ENCODE measurements at places on chromosomes 4 and X.

DNA sequence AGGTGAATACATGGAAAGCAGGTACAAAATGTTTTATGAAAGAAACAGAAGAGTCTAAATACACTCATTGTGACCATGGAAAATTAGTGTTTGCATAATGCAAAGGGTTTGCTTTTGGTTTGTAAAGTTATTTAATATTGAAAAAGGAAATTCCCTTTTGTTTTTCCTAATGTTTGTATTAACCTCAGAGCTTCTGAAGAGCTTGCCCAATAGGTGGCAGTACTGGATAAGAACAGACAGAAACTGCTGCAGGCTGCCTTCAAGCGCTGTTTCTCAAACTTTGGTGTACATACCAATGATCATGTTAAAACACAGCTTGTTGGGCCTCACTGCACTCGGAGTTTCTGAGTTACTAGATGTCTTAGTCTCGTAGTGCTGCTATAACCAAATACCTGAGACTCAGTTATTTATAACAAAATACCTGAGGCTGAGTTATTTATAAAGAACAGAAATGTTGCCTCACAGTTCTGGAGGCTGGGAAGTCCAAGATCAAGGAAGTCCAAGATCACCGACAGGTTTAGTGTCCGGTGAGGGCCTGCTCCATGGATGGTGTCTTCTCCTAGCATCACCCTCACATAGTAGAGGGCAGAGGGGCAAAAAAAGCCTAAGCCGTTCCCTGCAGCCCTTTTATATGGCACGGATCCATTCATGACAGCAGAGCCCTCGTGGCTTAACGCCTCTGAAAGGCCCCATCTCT lies 54.2 kb downstream of the SUPT20HL2 start:
- peak; percentile 43 for DNase-seq

- no peak for DNase-seq
These were observed 20.9 kb upstream of the DHX15 start for GRCh38 chr4:24605216-24605615.

DNA sequence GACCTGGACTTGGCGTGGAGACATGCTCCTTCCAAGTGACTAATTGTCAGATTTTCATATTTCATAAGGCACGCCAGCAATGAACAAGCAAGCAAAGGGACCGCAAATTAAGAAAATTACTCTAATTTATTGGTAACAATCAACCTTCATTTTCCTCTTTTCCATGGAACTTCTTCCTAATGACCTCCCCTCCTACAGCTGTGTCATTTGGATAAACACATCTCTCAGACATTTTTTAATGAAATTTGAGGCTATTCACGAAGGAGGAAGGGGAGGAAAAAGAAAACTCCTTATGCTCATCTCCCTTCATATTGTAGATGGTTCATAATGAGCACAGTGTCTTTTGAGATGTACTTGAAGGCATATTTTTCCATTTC lies 38.6 kb upstream of the TLR3 start:
- DNase-seq: no peak

DNA sequence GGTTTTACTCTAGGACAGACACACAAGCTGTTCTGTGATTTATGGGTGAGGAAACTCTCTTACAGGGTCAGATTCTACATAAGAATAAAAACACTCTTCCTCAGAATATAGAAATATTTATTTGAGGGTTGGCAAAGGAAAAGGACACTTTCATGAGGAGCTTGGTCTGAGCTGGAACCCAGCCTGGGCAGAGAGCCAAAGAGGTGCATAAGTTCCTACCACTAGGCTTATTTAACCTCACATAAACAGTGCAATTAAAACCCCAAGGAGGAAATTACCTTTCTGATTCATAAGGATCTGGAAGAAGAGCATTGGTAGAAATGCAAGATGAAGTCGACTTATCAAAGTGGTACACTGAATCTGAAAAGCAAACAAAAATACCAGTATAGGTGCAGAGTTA lies 32.9 kb downstream of the SETD7 start:
- DNase-seq: no peak

GRCh38 chrX:37371578-37371991 lies 22.4 kb downstream of the PRRG1 start:
- DNase-seq: no peak

GRCh38 chr4:172517391-172517790 lies 651.2 kb upstream of the GALNT7 start:
- DNase-seq: no peak

- no peak for DNase-seq
These were observed 82.8 kb downstream of the PDGFC start for GRCh38 chr4:156888762-156889161.

DNA sequence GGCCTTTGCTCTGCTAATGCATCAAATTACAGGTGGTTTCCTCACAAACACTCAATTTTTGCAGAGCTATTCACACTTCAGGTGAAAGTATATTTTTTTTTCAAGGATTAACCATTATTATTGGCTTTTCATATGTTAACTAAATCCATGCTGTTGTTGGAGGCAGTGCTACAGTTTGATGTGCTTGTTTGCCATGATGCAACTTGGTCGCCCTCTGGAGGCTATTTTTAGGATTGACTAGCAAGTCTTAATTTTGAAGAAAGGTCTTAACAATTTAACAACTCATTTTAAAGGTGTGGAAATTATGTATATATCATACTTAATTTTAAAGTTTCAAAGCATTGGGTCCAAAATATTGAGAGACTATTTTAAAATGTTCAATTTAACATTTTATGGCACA lies 168.8 kb upstream of the FAM47A start:
- DNase-seq: no peak

DNA sequence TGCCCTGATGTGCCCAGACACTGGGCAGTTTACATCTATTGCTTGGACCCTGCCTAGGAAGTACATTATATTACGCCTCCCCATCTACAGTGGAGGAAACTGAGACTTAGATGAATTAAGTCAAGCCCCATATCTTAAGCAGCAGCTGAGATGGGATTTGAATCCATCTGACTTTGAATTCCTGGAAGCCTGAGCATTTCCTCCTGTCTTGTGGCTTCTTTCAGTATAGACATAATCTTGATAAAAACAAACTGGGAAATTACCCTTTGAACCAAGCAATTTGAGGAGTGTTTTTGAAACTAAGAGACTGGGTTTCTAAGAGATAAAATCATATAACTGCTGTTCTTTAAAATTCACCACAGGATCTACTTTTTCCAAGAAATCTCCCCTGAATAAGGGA lies 18.6 kb downstream of the LIMCH1 start:
- DNase-seq: no peak

DNA sequence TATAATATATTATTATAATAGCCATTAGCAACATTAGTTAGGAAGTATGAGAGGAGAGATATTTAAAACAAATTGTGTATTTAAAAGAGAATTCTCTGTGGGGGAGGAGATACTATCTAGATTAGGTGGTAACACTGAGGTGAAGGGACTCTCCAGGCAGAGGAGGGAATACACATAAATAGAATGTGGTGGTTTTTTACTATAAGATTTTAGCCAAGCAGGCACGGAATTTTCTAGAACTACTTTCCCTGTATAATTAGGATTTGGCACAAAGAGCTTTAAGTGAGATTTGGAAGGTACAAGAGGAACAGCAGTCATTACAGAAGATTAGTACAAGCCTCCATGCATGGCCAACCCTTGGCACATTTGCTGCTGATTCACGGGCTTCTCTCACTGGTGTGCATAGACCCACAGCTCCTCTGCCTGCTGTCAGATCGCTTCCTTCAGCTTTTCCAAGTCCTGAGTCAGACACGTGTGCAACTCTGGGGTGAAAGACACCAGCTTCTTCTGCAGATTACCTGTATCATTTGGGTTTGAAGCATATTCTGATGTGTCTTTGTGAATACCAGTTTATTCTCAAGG lies 685.5 kb downstream of the KCTD8 start:
- no peak for DNase-seq

GRCh38 chr4:10713591-10713990 lies 29.0 kb upstream of the CLNK start:
- DNase-seq: no peak

DNA sequence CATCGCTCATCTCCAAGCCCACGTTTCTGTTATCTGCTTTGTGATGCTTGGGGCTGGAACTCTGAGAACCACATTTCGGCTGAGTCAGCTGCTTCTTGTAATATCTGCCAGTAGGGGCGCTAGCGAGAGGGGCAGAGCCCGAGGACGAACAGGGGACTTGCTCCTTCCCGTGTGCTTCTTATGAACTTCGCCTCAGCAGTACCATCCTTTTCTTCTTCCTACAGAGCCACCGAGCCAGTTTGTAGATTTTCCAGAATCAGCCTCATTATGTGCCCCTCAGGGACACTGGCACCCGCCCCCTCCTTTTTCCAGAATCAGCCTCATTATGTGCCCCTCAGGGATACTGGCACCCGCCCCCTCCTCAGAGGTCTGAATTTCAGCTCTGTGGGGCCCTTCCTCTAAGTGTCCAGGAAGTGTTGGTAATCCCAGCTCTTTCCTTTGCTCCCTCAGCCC lies 441.7 kb upstream of the RASGEF1B start:
- peak; percentile 66 for DNase-seq

DNA sequence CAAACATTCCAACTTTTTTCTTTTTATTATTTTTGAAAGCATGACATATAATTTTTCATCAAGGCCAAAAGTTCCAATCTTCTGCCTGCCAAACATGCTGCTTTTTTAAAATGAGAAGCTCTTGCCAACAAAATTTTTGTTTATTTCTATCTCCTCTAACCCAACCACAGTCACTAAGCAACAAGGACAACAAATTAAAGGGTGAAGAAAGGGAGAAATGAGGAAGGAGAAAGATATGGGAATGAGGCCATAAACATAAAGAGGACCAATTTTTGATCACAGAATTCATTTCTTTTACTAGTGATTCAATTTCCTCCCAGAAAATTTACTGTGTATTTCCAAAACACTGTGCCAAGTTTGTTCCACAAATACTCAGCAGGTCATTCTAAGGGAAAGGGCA lies 537.0 kb upstream of the DIAPH2 start:
- no peak for DNase-seq

DNA sequence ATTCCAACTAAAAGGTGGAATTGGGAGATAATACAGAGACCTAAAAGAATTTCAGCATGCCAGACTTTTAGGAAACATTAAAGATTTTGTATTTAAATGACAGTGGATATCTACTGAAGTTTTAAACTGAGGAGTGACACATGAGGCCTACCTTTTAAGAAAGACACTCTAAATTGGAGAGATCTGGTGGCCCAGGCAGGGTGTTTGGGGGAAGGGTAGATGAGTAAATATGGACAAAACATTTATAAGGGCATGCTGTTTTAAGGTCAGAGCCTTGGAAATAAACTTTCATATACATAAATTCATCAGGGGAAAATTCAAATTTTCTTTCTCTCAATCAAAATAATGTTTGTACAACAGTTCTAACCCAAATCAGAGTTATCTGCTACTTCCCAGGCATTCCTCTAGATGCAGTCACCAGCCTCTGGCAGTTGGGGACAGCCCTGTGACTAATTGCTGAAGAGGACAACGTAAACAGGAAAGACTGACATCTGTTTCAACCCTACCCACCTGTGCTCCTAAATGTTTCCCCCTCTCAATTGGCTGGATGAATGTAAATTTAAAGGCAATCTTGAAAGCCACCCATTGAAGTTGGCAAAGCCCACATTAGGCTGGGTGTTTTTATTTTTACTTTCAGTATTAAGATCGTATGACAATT lies 1646.9 kb upstream of the ADGRL3 start:
- DNase-seq: no peak

GRCh38 chr4:69800599-69800998 lies 40.2 kb upstream of the SULT1B1 start:
- DNase-seq: no peak

- no peak for DNase-seq
These were observed 52.5 kb downstream of the F11 start for GRCh38 chr4:186318481-186318880.

GRCh38 chrX:132226169-132226568 lies 6.9 kb upstream of the RAP2C start:
- DNase-seq: no peak

GRCh38 chrX:85544609-85545008 lies 165.1 kb upstream of the POF1B start:
- DNase-seq: no peak

Data from activated CD8-positive, alpha-beta memory T cell treated with anti-CD3 and anti-CD28 coated beads, Interleukin-2, amount 10 ng/mL, durations not matched to agents 7 days and 5 days (primary cell).